SJSA1 (cell line): ENCODE measurements at places on chromosomes 3 and 15. TPM values are rescaled to one million over a fixed set of nuclear protein-coding genes. Genes with fewer than 3 reads are reported as not detected.

Gene PRR20G
- total RNA-seq: not detected in 2 replicates

Gene TRAT1
- total RNA-seq: not detected in 2 replicates

Gene CP
- total RNA-seq: 1.7 TPM in 1 of 2 replicates, not detected in the other

Gene CNTN3
- total RNA-seq: not detected in 2 replicates

DNA sequence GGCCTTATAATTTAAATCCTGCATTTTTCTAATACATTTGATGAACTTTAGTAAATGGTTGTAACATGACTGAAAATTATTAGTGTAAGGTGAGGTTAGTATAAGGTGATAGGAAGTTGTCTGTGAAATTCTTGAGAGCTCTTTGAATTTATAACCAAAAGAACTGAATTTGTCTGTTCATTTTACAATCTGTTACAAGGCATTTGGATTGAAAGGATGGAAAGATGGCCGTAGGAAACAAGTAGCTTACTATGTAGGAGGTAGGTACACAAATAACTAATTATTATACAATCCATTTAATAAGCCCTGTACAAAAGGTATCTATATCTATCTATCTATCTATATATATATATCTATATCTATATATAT, 6.6 kb downstream of the DIPK2A start:
- DNase-seq: no peak

DNA sequence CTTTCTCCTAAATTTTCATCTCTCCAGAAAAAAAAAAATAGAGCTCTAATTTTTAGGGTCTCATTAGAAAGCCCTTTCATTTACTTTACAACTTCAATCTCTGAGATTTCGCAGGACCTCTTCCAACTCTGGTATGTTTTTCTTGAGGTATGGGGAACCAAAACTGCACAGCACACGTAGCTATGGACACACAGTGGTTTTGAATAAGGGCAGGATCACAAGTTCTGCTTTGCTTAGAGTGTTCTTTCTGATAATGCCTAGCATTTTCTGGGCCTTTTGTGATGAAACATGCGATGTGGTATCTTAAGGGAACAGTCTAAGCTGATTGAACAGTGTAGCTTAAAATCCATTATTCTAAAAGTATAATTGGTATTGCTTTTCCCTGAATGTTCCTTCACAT, 25.3 kb downstream of the ZNF592 start:
- no peak for DNase-seq

DNA sequence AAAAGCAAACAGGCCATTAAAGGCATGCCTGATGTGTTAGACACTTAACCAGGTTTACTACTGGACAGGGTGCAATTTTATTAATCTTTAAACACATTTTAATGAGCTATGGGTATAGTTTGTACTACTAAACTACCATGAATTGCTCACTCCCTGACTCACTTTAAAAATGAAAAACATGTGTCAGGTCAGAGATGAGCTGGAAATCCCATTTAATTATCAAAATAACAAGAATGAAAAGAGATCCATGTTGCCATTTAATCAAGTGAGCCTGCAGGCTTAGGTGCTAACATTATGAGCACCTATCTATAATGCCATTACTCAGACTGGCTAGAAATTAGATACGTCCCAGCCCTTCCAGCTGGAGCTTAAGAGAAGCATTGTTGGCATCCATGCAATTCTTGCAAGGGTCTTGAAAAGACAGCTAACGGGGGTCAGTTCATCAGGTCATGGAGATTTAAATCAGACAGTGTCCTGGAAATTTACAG, 224.4 kb downstream of the THRB start:
- no peak for DNase-seq

DNA sequence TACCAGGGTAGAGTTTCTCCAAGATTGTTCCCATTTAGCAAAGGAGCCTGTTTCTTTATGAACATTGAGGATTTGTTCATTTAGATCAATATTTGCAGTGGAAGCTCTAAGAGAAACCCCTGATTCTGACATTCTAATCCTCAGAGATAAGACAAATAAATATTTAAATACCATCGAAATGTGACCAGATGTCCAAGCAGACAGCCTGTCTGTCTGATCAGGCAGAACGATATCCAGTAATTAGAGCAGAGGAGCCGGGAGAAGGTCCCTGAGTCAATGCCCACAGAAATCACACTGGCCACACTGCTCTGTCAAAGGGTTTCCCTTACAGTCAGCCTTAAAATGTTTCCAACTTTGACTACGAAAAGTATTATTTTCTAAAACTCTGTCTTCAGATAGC, 15.7 kb upstream of the ARPIN start:
- DNase-seq: no peak
